ENCODE measurements at places on chromosomes 4 and X. TPM values are rescaled to one million over a fixed set of nuclear protein-coding genes. Genes with fewer than 3 reads are reported as not detected.

- DNase-seq = no peak
Measured at GRCh38 chr4:141387299-141387698, 166.6 kb downstream of the ZNF330 start.

- no peak for DNase-seq
Measured at GRCh38 chr4:10074076-10074766, 42.4 kb downstream of the WDR1 start.

DNA sequence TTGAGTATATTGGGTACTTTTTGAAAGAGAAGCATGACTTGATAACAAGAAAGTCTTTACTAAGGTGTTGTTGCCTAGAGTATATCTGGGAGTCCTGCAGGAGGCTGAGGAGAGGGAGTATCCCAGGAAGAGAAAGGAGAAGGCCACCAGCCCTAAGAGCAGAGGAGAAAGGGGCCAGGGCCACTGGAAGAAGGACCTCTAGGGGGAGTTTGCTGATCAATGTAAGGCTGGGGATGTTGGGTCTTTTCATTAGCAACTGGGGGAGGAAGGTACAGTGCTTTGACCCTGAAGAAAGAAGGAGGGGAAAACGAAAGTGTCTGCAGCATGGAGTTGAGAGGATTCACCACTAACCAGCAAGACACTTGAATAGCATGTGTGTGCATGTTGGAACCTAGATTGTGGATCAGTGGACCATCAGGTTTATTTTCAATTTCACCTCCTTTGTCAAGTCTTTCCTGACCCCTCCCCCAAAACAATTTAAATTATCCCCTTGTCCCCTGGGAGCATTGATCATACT, 4.5 kb downstream of the SMIM9 start:
- DNase-seq = no peak

FREM3 gene
- polyA plus RNA-seq = 0.17 TPM

DNA sequence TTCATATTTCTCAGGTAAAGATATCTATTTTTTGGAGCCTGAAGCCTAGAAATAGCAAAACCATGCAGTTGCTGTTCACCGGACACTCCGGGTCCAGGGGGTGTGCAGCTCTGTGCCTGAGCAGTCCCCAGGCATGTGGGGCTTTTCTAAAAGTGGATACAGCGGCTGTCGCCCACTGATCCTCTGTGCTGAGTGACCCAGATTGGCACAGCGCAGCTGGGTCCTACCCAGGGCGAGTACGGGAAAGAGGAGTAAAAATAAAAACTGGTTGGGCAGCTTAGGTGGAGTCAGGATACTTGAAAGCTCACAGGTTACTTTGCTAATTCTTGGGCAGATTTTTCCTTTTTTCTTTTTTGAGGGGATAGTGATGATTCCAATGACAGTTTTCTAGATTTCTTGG, 118.8 kb downstream of the UCHL1 start:
- no peak for DNase-seq

GRCh38 chr4:121885115-121885514, 14.8 kb upstream of the BBS7 start:
- no peak for DNase-seq

DNA sequence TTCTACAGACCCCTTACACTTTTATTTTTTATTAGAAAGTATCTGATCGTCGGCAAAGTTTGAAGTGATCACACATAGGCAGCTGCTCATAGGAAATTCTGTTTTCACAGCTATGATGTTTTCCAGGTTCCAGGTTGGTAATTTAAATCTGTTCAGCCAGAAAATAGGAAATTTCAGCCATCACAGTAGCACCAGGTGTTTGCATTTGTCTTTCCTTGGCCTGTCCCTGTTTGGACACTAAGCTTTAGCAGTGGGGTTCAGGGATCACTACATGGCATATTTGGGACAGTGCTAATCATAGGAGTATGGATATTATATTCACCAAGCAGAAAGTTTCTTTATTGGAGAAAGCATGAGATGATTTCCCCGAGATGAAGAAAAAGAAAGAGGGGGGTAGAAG, 92.9 kb downstream of the ANK2 start:
- DNase-seq = no peak

- no peak for DNase-seq
Measured at GRCh38 chrX:136176399-136176825, 29.1 kb downstream of the FHL1 start.

DNA sequence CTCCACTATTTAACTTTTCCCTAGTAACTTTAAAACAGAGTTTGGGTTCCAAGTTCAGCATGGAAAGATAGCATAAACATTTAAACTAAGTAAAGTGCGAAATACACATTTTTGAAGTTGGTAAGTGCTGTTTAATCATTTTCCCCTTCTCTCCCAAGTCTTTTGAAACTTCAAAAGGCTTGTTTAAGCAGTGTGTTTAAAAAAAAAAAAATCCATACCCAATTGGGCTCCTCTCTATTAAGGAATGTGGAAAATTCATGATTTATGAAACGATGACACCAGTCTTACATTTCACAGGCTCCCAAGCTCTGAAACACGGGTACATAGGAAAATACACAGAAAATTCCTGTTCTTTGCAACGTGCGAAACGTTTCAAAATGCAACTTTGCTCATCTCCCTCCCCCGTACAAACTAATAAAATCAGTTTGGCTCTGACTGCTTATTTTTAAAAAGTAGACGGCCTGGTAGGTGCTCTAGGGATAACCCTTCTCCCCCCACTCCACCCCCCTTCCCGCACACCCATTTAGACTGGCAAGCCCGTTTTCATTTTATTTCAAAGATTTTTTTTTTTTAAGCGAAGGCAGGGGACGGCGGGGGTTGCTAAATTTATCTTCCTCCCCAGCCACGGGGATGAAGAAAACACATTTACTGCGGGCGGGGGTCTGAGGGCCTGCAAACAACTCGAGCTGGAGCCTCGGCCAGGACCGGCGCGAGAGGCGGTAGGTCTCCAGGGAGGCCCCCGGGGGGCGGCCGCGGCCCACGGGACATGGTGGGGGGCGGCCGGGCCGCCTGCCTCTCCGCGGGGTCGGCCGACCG, 786 bp upstream of the ZFX start:
- DNase-seq = no peak

DNA sequence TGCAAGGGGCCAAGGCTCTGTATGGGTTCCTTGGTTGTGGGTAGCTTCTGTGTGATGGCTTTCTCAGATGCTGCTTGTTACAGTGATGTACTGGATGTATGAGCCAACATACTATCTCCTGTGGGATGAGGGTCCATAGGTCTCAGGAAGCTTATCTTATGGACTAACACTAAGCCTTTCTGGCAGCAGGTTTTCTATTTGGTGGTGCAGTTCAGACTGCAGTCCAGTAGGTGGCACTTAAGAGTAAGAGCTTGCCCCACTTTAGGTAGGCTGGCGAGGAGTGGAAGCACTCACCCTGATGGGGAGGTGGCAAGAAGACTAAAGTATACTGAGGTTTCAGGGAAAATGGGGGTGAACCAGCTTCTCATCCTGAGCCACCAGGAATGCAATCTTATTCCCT, 306.7 kb upstream of the MAOA start:
- DNase-seq = no peak

- DNase-seq = no peak
Measured at GRCh38 chrX:1598021-1598875, 6.8 kb downstream of the AKAP17A start.

FGF13 gene
- polyA plus RNA-seq = 24.4 TPM

- DNase-seq = no peak
Measured at GRCh38 chrX:130846746-130847145, 56.3 kb downstream of the ENOX2 start.

DNA sequence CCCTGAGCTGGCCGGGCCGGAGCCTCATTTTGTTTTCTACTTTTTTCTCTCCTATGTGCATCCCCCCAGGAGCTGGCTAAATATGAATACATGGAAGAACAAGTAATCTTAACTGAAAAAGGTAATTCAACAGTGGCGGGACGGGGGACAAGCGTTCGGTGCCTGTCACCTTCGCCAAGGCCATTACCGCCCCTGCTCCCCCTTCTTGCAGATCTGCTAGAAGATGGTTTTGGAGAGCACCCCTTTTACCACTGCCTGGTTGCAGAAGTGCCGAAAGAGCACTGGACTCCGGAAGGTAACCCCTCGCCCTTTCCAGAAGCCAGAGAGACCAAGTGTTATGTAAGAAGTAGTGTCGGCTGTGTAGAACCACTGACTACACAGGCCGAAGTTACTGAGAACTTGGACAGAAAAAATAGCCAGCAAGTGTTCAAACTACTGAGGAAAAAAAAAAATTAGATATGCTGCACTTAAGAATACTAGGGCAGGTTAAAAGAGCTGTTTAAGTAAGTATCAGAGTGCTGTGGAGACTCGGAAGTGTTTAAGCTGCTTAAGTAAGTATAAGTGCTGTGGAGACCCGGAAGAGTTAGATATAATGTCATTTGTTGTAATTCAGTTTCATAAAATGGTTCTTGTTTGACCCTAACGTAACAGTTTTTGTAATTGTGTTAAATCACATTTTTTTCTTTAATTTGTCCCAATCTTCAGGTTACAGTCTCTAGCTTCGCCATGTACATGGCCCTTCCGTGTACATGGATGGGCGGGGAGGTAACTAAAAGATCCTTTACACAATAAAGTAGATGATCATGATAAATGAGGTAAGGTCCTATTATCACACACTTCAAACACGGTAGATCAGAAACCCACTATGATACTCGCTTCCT, 856 bp downstream of the SAT1 start:
- DNase-seq = no peak

- DNase-seq = no peak
Measured at GRCh38 chrX:65925592-65925991, 114.3 kb downstream of the VSIG4 start.

DNA sequence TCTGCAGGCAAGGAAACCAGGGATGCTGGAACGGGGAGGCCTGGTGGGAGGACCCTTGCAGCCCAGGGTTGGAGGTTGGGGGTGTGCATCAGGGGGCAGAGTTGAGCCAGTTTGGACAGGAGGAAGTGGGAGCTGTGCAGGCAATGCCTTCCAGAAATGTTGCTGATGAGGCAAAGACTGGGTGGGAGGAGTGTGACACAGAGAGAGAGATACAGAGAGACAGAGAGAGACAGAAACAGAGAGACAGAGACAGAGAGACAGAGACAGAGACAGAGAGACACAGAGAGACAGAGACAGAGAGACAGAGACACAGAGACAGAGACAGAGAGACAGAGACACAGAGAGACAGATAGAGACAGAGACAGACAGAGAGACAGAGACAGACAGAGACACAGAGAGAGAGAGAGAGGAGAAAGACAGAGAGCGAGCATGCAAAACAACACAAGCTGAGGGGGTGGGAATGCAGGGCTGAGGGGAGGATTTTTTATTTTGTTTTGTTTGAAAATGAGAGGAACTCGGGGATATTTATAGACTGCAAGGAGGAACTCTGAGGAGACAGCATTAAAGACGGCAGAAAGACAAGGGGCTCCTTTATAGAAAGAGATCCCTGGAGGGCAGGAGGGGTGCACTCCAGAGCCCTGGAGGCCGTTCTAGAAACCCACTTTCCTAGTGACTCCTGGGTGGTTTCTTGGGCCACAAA, 1.9 kb upstream of the HAUS3 start:
- DNase-seq = no peak

DNA sequence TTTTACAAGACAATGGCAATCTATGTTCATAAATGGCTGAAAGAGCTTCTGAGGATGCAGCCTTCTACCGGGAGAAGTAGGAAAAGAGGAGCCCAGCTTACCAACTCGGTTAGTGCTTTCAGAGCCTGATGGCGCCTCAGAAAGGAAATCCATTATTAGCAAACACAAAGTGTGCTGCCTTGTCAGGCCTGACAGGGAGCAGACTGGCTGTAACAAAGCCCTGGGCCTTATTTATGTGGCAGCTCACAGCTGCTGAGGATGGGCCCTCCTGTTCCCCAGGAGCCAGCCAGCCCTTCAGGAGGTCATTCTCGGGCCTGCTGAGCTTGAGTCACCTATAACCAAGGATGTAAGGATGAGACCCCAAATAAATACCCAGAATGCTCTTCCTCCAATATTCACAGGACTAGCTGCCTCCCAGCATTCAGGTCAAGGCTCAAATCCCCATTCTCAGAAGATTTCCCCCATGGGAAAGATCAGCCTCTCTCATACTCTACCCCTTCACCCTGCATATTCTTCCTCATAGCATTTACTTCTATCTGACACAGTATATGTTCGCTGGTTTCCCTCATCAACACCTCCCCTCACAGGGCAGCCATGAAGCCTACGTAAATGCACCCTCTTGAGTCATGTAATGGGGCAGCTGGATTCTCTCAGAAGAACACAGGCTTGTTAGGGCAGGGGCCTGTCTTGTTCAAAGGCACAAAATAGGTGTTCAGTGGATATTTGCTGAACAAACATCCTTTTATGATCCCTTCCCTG, 227.0 kb upstream of the RASGEF1B start:
- DNase-seq = no peak

QRFPR gene
- polyA plus RNA-seq = 0.85 TPM

- DNase-seq = no peak
Measured at GRCh38 chr4:167787231-167787630, 305.1 kb upstream of the ANXA10 start.

GRCh38 chr4:139921429-139922184, 232.4 kb downstream of the MAML3 start:
- no peak for DNase-seq

- DNase-seq = no peak
Measured at GRCh38 chr4:8762356-8762755, 109.3 kb downstream of the HMX1 start.

DNA sequence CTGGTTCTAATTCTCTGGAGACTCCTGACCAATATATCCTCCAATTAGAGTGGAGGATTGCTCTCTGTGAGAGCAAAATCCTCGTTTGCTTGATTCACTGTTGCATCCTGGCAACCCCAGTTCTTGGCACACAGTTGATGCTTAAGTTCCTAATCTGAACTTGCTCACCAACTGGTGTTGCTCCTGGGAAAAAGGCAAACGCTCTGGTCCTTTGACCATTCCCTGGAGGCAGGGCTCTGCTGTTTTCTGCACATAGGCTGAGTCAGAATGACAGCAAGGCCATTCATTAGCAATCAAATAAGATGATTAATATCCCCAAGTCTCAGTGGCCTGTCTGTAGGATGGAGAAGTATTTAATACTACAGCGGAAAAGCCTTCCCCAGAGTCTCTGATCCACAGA, 172.7 kb upstream of the TBC1D9 start:
- DNase-seq = no peak

ATP2B3 gene
- 0.32 TPM for polyA plus RNA-seq

DNA sequence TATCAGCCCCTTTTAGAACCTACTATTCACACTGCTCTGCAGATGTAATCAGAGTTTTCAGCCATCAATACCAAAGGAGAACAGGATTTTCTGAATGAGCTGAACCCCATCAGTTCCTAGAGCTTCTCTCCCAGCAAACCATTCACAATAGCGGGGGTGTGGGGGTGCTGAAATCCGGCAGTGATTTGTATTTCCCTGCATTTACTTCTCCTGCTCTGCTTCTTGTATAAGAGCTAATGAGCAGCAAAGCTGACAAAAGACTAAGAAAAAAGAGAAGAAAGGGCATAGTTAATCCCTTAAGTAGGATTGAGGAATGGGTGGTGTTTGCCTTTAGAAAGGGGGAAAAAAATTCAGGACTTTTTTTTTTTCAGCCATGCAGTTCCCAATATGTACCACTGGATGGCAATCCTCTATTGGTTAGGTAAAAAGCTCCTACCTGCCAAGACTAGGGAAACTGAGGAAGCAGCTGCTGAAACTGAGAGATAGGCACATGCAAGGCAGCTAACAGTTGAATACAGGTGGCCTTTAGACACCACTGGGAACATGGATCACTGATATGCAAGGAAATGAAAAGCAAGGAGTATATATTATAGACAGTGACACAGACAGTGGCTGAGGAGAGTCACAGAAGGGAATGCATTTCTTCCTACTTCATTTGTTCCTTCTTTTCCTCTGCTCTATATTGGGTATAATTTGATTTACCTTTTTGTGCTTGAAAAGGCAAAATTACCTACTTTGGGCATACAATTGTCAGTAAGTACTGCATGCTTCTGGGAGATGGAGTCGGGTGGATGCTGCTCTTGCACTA, 217.9 kb downstream of the HS6ST2 start:
- DNase-seq = no peak

- DNase-seq = no peak
Measured at GRCh38 chrX:2466876-2467656, 33.7 kb downstream of the DHRSX start.

USP51 gene
- polyA plus RNA-seq = 11.8 TPM

All from renal cortex interstitium (tissue), 15 donors.